Left cardiac atrium (tissue), 4 donors: ENCODE measurements at places on chromosomes 13 and 19.

DNA sequence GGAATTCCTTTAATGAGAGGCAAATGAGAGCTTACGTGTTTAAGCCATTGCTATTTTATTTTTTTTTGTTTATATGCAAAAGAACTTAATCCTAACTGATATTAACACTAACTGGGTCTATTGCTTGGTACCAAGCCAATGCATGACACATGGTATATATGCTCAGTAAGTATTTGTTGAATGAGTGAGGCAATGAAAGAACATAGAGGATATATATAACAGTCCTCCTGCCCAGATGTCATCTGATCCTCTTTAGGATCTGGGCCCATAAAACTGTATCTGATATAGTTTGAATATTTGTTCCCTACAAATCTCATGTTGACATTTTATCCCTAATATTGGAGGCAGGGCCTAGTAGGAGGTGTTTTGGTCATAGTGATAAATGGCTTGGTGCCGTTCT lies 13.0 kb upstream of the ALOX5AP start:
- DNase-seq: no peak

DNA sequence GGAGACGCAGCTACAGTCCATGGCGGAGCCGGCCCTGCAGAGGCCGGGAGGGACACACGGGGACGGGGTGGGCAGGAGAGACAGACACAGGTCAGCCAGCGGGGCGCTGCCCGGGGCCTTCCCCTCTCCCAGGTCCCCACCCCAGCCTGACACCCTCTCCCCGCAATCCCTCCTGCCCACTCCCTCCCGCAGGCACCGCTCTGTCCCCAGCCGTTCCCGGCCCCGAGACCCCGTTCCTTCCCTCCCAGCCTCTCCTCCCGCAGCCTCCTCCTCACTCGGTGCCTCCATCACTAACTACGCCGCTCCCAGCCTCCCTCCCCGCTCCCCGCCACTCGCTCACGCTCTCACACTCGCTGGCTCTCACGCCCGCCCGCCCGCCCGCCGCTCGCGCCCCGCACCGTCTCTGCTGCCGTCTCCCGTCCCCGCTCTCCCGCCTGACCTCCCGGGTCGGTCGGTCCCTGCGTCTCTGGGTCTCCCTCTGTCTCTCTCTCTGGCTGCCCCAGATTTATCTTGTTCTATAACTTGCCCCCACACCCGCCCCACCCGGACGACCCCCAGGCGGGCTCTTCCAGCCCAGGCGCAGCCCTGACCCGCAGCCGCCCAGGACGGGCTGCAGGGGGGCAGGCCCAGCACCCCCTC lies 15.2 kb downstream of the ERFL start:
- no peak for DNase-seq

DNA sequence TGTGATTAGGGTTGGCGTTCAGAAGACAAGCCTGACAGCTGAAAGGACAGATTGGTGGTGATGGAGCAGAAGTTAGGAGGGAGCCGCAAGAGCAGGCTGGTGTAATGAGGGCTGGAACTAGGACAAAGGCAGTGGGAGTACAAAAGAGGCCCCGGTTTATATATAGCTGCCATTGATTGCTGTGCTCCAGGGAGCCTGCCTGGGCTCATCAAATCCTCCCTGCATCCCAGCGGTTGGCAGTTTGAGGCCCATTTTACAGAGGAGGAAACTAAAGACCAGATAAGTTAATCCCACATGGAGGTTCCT lies 123.7 kb downstream of the CACNA1A start:
- DNase-seq: no peak

GRCh38 chr13:48424212-48424611 lies 11.3 kb upstream of the LPAR6 start:
- no peak for DNase-seq

GRCh38 chr13:31310356-31310755 lies 110.6 kb downstream of the B3GLCT start:
- DNase-seq: no peak
